Ovary (tissue), 10 donors: ENCODE measurements at places on chromosomes 12 and 14. TPM values are rescaled to one million over a fixed set of nuclear protein-coding genes. Genes with fewer than 3 reads are reported as not detected.

Gene SCNN1A
- 32.3 TPM for total RNA-seq

Gene POP5
- total RNA-seq = 27.6 TPM

Gene CIT
- total RNA-seq = 1.4 TPM

Gene PLCZ1
- total RNA-seq = not detected
